ENCODE measurements at places on chromosomes 1 and 21. TPM values are rescaled to one million over a fixed set of nuclear protein-coding genes. Genes with fewer than 3 reads are reported as not detected.

LCE1E gene
- polyA plus RNA-seq = not detected

NES gene
- polyA plus RNA-seq = 165 TPM

KCND3 gene
- 1.4 TPM for polyA plus RNA-seq

CATSPERE gene
- polyA plus RNA-seq = 2.1 TPM

NT5C1A gene
- polyA plus RNA-seq = 0.28 TPM

CRYAA gene
- not detected for polyA plus RNA-seq
